ENCODE measurements at places on chromosomes 2 and 18. TPM values are rescaled to one million over a fixed set of nuclear protein-coding genes. Genes with fewer than 3 reads are reported as not detected.

IMPA2 gene
- 23.9 TPM for polyA plus RNA-seq

GKN2 gene
- polyA plus RNA-seq: not detected

TNFRSF11A gene
- 2.3 TPM for polyA plus RNA-seq

FBXO15 gene
- 0.36 TPM for polyA plus RNA-seq

POTEI gene
- 0.01 TPM for polyA plus RNA-seq

KIAA2012 gene
- polyA plus RNA-seq: not detected

SERPINB12 gene
- not detected for polyA plus RNA-seq

STON1 gene
- polyA plus RNA-seq: 0.23 TPM

PDE1A gene
- 0.05 TPM for polyA plus RNA-seq

C2orf15 gene
- polyA plus RNA-seq: 0.82 TPM

SPDYA gene
- 0.03 TPM for polyA plus RNA-seq

MYO7B gene
- polyA plus RNA-seq: not detected

BOLL gene
- polyA plus RNA-seq: not detected

DNAH6 gene
- polyA plus RNA-seq: 0.03 TPM

IFIH1 gene
- polyA plus RNA-seq: 1.8 TPM

RUFY4 gene
- not detected for polyA plus RNA-seq

KCNIP3 gene
- polyA plus RNA-seq: 5.4 TPM

ATP6V1C2 gene
- 0.01 TPM for polyA plus RNA-seq

PAIP2B gene
- 0.61 TPM for polyA plus RNA-seq

HOXD10 gene
- not detected for polyA plus RNA-seq

EMX1 gene
- not detected for polyA plus RNA-seq

ITGB6 gene
- polyA plus RNA-seq: 162 TPM

SCYGR4 gene
- polyA plus RNA-seq: not detected

KLHL14 gene
- not detected for polyA plus RNA-seq

AMER3 gene
- not detected for polyA plus RNA-seq

HTR2B gene
- polyA plus RNA-seq: not detected

RIT2 gene
- polyA plus RNA-seq: not detected

COL3A1 gene
- polyA plus RNA-seq: 0.03 TPM

FNDC4 gene
- 27.8 TPM for polyA plus RNA-seq
